HFF-Myc (cell line): ENCODE measurements at places on chromosomes 16 and 17.

DNA sequence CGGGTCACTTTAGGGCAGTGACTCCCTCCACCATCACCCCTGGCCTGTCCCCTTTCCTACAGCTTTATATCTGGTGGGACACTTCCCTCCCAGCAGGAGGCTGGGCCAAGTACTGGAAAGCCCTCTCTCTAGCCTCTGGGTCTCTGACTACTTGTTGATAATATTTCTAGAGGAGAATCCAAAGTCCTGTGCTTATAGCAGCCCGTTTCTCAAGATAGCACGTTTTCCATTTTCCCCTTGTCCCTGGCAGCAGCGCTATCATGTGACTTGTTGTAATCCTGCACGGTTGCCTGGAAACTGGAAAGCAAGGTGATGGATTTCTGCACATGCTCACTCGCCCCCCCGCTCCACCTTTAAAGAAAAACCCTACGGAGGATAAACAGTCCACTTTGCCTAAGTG is 3.3 kb upstream of the AXIN2 start:
- no peak for DNase-seq

DNA sequence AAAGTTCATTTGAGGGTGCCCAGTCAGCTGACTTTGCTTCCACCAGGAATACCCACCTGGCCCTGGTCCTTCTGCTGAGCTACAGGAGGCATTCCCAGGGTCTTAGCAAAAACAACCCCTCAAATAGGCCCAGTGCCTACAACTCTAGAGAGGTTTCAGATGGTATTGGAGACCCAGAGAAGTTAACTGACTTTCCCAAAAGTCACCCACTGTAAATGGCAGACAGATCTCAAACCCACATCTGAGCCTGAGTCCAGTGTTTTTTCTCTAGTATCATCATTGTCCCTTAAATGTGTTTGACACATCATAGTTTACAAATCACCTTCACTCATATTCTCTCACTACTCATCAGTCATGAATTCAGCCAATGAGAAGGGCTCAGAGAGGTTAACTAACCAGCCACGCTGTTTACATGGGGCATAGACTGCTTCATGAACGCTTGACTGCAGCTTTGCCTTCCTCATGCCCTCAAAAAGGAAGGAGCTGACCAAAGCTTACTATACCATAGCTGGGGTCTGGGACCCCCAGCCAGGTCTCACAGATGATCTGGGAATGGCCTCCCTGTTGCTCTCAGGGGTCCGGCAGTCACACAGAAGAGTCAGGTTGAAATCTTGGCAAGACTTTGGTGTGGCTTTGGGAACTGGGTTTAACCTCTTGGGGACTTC is 3.7 kb downstream of the PHOSPHO1 start:
- DNase-seq: no peak

- DNase-seq: no peak
These were observed 5.2 kb downstream of the CISD3 start for GRCh38 chr17:38735161-38735997.

DNA sequence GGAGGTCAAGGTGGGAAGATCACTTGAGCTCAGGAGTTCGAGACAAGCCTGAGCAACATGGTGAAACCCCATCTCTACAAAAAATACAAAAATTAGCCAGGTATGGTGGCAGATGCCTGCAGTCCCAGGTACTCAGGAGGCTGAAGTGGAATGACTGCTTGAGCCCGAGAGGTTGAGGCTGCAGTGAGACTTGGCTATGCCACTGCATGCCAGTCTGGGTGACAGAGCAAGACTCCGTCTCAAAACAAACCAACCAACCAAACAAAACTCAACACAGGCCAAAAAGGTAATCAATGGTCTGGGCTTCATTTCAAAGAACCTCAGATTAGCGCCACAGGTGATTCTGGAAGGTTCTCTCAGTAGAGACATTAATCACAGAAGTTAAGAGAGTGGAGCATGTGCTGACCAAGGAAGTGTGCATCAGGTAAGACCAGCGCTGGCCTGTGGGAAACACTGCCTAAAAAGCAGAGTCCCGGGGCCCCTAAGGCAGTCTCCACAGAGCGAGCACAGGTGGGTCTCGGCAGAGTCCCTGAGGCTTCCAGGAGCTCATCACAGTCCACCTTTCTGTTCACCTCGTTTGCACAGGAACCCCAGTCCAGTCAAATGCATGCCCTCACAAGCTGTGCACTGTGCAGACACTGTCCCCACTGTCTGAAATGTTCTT is 71.5 kb upstream of the TRAP1 start:
- no peak for DNase-seq

DNA sequence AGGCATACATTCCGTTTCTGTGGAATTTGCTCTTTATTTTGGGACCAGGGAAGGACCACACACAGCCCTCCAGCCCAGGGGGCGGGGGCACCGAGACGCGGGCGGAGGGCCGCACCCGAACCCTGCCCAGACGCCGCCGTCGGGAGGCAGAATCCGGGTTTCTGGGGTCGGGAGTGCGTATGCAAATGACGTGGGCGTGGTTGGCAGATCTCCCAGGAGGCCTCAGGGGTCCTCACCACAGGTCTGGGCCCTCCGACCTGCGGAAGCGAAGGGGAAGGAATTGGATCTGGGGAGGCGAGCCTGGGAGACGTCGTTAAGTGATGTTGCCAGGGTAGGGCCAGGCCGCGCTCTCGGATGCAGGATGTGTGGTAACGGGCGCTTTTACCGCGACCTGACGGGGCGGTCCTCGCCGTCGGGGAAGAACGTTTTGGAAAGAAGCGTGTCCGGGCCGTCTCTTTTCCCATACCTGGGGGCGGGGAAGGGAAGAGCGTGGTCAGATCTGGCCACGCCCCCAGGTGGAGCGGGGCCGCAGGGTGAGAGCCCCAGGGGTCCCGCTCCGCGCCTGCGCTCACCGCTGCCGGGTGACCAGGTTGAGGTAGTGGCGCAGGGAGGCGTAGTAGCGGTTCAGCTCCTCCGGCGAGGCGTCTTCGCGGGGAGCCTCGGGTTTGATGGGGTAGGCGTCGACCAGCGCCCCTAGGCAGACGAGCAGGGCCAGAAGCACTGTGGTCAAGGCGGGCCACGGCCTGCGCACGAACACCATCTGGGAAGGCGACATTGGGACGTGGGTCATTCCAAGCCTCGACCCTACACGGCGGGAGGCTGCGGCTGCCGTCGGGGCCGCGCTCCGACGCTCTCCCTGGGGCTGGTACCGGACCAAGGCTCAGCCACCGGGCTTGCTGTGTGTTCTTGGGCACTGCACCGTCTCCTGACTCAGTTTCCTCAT is 745 bp downstream of the PYY start:
- DNase-seq: no peak

- DNase-seq: no peak
These were observed 6.5 kb upstream of the MTMR4 start for GRCh38 chr17:58520843-58521430.

GRCh38 chr17:54452666-54453348 is 447.8 kb upstream of the TOM1L1 start:
- no peak for DNase-seq

DNA sequence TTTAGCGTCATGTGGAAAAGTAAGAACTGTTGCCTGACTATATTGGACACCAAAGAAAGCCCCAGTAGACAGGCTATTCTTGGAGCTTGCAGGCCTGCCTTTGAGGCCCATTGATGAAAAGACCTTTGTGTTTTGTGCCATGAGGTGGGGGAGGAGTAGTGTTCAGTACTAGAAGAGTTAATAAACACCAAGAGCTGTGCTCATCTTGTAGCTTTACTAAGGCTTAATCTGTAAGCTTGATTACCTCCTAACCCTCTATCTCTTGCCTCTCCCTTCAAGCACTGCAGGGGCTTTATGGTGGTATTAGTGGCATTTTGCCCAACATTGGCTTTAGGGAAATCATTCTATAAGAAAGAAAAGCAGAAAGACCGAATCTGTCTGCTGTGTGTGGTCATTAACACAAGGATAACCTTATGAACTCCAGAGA is 220.2 kb upstream of the TBX2 start:
- no peak for DNase-seq

DNA sequence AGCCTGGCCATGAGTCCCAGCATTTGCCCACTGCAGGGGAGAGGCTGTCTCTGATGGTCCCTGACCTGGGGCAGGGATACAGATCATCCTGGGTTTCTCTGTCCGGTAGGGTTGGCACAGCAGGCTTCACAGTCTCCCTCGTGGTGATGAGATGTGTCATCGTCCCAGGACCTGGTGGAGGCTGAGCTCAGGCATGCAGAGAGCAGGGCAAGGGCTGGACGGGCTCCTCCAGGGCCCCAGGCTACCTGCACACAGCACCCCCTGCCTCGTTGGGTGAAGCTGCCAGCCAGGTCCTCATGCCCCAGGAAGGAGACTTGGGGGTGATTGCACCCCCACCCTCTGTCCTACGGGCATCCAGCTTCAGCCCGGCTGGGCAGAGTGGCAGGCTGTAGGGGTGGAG is 155.8 kb upstream of the GSE1 start:
- no peak for DNase-seq

- DNase-seq: peak; percentile 81
These were observed 288.6 kb upstream of the ELAC2 start for GRCh38 chr17:13306310-13306962.

DNA sequence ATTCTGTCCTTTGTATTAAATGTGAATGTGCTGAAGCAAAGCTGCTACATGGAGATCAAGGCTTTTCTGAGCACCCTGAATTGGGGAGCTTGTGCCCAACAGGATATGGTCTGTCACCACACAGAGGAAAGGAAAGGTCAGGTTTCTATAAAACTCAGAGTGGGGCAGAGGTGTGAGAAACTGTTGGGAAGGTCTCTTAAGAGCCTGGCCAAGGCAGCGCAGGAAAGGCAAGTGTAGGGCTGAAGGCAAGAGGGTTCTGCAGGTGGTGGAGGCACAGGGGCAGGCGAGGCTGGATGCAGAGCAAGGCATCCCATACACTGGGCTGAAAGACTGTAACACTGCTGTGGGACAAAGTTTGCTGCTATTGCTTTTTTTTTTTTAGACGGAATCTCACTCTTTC is 8.1 kb downstream of the COX6A2 start:
- no peak for DNase-seq

GRCh38 chr16:73365016-73365551 is 317.2 kb upstream of the ZFHX3 start:
- DNase-seq: no peak

- peak; percentile 89 for DNase-seq
These were observed 7.5 kb upstream of the SNTB2 start for GRCh38 chr16:69179328-69180010.

GRCh38 chr16:4890686-4891085 is 43.4 kb downstream of the UBN1 start:
- DNase-seq: no peak

- no peak for DNase-seq
These were observed 22.4 kb downstream of the CCDC182 start for GRCh38 chr17:57722704-57723043.

- DNase-seq: no peak
These were observed 19.9 kb downstream of the CYB5D2 start for GRCh38 chr17:4162775-4163466.

DNA sequence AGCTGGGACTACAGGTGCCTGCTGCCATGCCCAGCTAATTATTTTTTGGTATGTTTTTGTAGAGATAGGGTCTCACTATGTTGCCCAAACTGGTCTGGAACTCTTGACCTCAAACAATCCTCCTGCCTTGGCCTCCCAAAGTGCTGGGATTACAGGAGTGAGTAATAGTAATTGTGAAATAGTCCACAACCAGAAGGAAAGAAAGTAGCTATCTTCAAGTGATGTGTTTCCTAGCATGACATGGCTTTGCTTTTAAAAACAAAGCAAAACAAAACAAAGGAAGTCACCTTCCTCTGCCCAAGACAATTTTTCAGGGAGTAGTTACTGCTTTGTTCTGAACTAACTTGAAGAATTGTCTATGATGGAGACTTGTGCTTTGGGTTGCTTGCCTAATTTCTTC is 27.0 kb downstream of the ATP6V0A1 start:
- DNase-seq: no peak

DNA sequence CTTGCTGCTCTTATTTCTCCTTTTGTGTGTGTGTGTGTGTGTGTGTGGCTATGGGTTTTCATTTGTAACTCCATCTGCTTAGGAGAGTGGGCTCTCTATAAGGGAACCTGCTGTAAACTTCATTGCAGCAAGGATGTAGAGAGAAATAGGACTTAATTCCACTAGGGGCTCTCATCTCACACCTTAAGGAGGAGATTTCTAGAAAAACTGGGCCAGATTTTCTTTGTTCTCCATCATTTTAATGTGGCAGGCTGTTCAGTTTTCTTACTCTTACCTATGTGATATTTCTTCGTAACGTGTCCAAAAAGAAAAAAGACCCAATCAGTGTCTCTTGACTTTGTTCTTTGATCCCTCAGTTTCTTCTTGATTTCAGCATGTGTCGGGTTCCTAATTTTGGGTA is 4.5 kb upstream of the CASC3 start:
- no peak for DNase-seq

DNA sequence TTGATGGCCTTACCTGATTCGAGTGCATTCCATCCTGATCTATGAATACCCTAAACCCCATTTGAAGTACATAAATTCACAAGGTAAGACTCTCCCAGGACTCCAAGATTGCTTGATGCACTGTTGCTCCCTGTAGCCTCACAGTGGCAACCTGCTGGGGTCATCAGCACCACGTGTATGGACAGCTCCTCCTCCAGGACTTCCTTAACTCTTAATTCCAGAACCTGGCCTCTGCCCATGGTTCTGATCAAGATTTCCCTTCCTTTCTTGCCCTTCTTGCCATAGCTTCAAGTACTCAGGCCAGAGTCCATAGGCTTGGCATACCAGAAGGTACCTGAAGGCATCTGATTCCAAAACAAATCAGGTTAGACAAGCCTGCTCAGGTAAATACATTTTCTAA is 34.0 kb upstream of the NLK start:
- peak; percentile 46 for DNase-seq
